ENCODE measurements at places on chromosomes 12 and 14. TPM values are rescaled to one million over a fixed set of nuclear protein-coding genes. Genes with fewer than 3 reads are reported as not detected.

KRT85 gene
- polyA plus RNA-seq = not detected

BCL2L14 gene
- not detected for polyA plus RNA-seq

C2CD5 gene
- polyA plus RNA-seq = 8.6 TPM

SLC39A5 gene
- 0.11 TPM for polyA plus RNA-seq

GNG2 gene
- not detected for polyA plus RNA-seq

DDN gene
- 0.07 TPM for polyA plus RNA-seq

SYCP3 gene
- not detected for polyA plus RNA-seq

PLEKHG7 gene
- polyA plus RNA-seq = not detected

A2M gene
- polyA plus RNA-seq = 11.5 TPM

ZNF740 gene
- polyA plus RNA-seq = 7.9 TPM

FAM216A gene
- polyA plus RNA-seq = 11.6 TPM

GPR68 gene
- 0.75 TPM for polyA plus RNA-seq

HHIPL1 gene
- polyA plus RNA-seq = 1.3 TPM

PZP gene
- polyA plus RNA-seq = 0.73 TPM

PRPH gene
- polyA plus RNA-seq = not detected

SIX1 gene
- 0.57 TPM for polyA plus RNA-seq

KRT73 gene
- polyA plus RNA-seq = not detected

SLC8B1 gene
- 50.6 TPM for polyA plus RNA-seq

KRT81 gene
- not detected for polyA plus RNA-seq

RPGRIP1 gene
- polyA plus RNA-seq = not detected

IFI27 gene
- 1,265 TPM for polyA plus RNA-seq

KSR2 gene
- polyA plus RNA-seq = 1.7 TPM

POTEM gene
- not detected for polyA plus RNA-seq

KLRC1 gene
- polyA plus RNA-seq = not detected

MAP3K9 gene
- 0.08 TPM for polyA plus RNA-seq

TMEM63C gene
- polyA plus RNA-seq = not detected

FERMT2 gene
- 58.7 TPM for polyA plus RNA-seq

NR4A1 gene
- 18.2 TPM for polyA plus RNA-seq

KRT77 gene
- not detected for polyA plus RNA-seq

SCNN1A gene
- polyA plus RNA-seq = 0.12 TPM

ACOT4 gene
- 0.75 TPM for polyA plus RNA-seq

PMEL gene
- polyA plus RNA-seq = 2.0 TPM

INHBE gene
- polyA plus RNA-seq = not detected

P3H3 gene
- polyA plus RNA-seq = 70.2 TPM

ADAM21 gene
- polyA plus RNA-seq = 0.05 TPM

GPHN gene
- 5.1 TPM for polyA plus RNA-seq

CRACR2A gene
- polyA plus RNA-seq = 4.4 TPM

MVK gene
- 32.6 TPM for polyA plus RNA-seq

TAS2R31 gene
- not detected for polyA plus RNA-seq

CPNE6 gene
- not detected for polyA plus RNA-seq

PRH2 gene
- 0.21 TPM for polyA plus RNA-seq

C12orf54 gene
- not detected for polyA plus RNA-seq

SMOC1 gene
- polyA plus RNA-seq = 0.94 TPM

LTB4R gene
- 11.7 TPM for polyA plus RNA-seq

HOXC12 gene
- not detected for polyA plus RNA-seq

MYF5 gene
- not detected for polyA plus RNA-seq

TAS2R13 gene
- 0.04 TPM for polyA plus RNA-seq

KIF5A gene
- polyA plus RNA-seq = 0.05 TPM

ADAMTS20 gene
- polyA plus RNA-seq = not detected

All from endothelial cell of umbilical vein (primary cell).